ENCODE measurements at places on chromosomes 6 and 20.

DNA sequence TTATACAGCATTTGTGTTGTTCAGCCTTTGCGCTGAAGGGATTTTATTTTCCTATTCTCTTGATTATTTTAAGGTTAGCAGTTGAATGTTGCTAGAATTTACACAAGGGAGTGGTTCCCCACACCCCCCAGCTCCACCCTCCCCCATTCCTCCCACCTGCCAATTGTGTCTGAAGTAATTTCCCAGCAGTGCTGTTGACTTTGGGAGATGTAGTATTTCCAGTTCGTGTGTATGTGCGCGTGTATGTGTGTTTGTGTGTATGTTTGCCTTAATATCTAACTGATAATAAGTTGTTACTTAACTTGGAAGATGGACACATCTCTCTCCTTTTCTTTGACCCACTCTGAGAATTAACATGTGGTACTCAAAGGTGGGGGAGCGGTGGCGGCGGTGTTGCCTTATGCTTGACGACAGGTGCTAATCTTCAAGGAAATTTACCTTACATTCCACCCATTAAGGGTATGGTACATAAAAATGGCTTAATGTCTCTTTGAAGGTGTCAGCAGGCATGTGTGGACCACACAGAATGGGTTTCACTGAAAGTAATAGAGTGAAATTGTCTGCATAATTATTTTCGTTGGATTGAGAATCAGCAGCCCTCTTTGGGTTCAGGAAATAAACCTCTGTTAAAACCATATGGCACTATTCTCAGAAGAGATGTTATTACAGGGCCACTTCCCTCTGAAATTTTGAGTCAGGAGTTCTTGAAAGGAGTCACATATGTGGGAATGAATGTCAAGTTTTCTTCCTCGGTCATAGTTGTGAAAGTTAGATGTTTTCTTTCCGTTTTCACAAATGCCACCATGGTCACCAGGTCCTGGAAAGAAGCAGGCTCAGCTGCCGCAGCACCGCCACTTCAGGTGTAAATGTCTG is 95.6 kb upstream of the SUPT3H start:
- DNase-seq: no peak

GRCh38 chr20:44334306-44334705 is 2.5 kb upstream of the R3HDML start:
- no peak for DNase-seq

DNA sequence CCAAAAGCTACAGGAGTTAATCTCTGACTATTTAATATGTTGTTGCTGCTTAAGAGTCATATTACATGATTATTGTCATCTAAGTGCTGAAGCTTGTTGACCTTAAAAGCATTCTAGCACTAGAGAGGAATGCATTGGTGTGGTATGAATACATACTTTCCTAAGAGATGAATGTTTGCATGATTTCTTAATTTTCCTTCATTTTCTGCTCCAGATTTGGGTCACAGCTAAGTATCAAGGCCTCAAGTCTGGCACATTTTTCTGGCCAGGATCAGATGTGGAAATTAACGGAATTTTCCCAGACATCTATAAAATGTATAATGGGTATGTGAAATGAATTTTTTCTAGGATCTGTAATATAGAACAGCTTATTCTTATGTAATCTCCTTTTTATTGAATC is 53.6 kb downstream of the ENPP1 start:
- no peak for DNase-seq

DNA sequence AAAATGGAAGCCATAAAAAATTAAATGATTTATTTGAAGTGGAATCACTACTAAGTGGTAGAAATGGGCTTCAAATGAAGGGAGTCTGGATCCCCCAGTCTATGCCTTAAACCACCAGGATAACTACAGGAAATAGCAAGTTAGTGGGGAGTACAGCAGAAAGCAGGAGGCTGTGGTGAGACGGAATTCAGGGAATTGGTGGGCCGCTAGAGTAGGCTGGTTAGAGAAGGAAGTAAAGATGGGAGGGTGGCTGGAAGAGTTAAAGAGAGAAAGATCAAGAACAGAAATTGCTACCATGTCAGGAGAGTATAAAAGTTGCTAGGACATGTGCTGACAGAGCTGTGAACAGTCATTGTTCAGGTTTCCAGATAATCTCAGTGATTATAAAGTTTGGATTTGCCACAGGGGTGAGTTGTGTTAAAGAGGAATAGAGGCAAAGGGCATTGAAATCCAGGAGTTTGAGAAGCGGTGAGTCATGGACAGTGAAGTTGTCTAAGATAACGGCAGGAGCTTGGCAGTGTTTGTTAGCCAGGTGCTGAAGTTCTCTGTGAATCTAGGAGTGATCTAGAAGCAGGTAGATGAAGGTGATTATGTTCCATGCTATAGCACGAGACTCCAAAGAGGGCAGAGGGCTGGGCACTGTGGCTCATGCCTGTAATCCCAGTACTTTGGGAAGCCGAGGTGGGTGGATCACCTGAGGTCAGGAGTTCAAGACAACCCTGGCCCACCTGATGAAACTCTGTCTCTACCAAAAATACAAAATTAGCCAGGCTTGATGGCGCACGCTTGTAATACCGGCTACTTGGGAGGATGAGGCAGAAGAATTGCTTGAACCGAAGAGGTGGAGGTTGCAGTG is 13.7 kb upstream of the HINT3 start:
- DNase-seq: no peak

DNA sequence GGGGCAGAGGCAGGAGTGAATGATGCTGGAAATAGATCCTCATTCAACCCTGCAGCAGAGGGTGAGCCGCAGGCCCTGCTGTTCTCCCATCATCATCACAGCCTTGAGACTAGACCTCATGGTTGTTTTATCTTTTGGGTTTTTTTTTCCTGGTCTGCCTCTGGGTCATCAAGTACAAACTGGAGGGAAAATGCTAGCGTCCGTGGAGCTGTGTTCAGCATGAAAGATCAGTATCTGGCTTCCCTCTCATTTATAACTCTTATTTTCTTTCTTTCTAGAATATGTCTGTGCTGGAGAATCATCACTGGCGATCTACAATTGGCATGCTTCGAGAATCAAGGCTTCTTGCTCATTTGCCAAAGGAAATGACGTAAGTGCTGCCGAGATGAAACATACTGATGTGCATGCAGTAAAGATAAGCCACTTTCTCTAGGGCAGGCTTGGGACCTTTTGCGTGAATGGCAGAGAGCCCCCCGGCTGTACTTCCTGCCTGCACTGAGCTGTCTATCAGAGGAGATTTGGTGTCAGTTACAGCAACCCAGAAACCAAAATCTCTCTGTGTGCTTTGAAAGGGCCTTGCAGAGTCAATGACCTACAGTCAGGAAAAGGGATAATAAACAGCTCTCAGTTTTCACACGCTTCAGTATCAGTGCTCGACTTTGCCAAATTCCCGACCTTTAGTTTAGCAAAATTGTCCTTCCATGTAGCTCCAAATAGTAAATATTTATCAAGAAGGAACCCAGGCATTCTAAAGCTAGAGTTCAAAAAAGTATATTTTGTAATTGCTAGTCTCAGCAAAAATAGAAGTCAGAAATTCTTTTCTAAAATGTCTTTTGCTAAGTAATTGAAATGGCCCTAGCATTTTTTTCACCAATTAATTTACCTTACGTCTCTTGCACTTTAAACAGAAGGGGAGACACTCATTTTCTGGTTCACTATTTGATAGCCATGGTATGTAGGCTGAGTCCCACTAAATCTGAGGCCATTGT is 76.3 kb downstream of the MTFR2 start:
- DNase-seq: no peak

DNA sequence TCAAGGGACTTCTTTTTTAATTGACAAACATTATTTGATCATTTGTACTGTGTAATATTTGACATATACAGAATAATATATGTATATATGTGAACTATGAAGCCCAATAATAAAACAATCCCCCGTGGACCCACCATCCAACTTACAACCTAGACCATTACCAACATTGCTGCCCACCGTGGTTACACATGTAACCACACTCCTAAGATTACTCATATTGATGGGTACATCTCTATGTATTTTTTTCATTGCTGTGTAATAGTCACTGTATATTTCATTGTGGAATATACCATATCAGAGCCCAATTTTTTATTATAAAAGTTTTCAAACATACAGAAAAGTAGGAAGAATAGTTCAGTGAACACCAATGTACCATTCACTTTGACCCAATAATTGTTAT is 94.3 kb downstream of the RTN4IP1 start:
- DNase-seq: no peak

GRCh38 chr20:37943501-37944455 is 40.9 kb downstream of the VSTM2L start:
- no peak for DNase-seq

DNA sequence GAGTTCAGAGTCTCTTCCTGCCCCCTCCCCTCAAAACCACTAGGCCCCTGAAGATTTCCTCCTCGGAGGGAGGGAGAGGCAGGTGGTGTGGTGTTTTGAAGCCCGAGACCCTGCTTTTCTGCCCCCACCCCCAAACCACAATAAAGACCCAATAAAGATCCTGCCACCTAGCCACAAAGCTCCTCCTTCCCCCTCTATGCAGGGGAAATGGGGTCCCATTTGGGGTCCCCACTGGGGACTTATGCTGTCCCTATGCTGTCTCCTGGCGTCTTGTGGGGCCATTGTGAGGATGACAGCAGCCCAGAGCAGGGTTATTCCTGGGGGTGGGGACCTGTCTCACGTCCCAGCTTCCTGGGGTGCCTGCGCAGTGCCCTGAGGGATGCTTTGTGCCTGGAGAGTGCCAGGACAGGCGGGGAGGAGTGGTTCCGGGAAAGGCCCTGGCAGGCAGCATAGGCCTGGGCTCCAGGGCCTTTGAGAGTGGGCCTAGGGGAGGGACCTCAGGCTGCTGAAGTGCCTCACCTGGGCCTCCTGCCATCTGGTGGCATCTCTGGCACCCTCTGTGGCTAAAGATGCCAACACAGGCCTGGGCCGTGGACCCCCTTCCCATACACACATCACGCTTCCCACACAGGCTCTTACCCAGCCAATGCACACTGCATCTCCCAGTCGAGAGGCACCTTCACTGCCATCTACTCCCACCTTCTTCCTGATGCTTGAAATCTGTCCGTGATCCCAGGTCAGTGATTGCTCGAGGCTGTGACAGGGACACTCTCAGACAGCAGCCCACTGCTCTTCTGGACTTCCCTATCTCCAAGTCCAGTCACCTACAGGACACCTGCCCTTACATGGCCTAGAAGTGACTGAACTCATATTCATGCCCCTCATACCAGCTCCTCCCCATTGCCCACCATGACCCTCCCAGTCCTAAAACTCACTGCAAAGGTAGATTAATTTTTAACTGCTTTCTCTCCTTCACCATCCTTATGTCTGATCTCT is 7.9 kb upstream of the ARMC12 start:
- DNase-seq: peak; percentile 55

DNA sequence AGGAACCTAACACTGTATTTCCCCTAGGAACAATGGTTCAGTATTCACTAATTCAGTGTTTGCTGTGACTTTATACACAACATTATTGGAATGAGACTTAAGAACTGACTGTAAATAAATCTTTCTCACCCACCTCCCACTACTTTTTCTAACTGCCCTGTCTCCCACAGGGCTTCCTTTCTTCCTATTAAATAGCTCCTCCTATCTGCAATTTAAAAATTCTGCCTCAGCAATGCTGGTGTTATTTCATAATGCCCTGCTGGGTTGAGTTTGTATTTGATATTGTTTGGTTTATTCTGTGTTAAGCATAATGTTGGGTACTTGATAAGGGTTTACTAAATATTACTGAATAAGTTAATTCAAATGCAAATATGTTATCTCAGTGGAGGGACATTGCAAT is 573.1 kb upstream of the RNF217 start:
- no peak for DNase-seq

- DNase-seq: no peak
Measured at GRCh38 chr6:16168121-16168520, 39.2 kb downstream of the MYLIP start.

- no peak for DNase-seq
Measured at GRCh38 chr20:58659841-58660240, 8.8 kb downstream of the STX16 start.

- DNase-seq: no peak
Measured at GRCh38 chr6:12331474-12331873, 41.3 kb downstream of the EDN1 start.
